Daoy (cell line): ENCODE measurements at places on chromosomes 7 and 10. TPM values are rescaled to one million over a fixed set of nuclear protein-coding genes. Genes with fewer than 3 reads are reported as not detected.
A peak's percentile ranks its signal among the peaks of the same experiment; 100 is the strongest.

DNA sequence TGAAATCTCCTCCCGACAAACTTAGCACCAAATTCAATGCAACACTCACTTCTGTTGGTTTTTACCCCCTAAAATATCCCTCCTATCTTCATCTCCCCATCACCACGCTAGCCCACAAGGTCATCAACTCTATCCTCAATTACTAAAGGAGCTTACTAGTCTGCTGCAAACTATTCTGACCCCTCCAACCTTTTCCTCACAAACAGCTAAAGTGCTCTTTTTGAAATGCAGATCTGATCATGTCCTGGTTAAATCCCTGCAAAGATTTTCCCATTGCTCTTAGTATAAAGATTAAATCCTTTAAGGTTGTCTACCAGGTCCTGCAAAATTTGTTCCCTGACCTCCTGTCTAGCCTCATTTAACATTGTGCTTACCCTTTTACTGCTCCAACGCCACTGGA lies 8.6 kb downstream of the SGCE start:
- no peak for DNase-seq

PTN gene
- 16.4 and 19.5 TPM in 2 replicates for total RNA-seq

GRCh38 chr7:121336579-121336978 lies 7.8 kb downstream of the WNT16 start:
- no peak for DNase-seq

MAGI2 gene
- 0.06 and 0.34 TPM in 2 replicates for total RNA-seq

DNA sequence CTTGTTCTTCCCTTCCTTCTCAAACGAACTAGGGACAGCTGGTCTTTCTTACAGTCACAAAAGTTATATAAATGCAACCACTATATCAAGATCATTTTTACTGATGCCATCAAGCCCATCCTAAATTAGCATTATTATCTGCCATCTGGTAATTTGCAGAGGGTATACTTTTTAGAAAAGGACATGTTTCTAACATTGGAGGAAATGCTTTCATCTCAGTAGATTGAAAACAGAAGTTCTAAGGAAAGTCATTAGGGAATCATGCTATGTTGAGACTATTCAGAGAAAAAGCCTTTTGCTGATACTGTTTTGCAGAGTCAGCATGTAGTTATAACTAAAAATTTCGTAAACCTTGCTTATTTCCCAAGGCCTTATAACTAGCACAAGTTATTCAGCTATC lies 146.7 kb downstream of the WNT2 start:
- DNase-seq = no peak

GRCh38 chr7:4818000-4818794 lies 42.8 kb downstream of the AP5Z1 start:
- no peak for DNase-seq

CDC14C gene
- total RNA-seq = not detected in 2 replicates

ELMO1 gene
- 7.0 and 25.3 TPM in 2 replicates for total RNA-seq

GRCh38 chr7:80637911-80638765 lies at the start of gene CD36:
Gene CD36, plus strand, starts transcription at chr7:80638642. Its CDS starts 8,099 bp downstream, at chr7:80646741.
- DNase-seq = no peak

DNA sequence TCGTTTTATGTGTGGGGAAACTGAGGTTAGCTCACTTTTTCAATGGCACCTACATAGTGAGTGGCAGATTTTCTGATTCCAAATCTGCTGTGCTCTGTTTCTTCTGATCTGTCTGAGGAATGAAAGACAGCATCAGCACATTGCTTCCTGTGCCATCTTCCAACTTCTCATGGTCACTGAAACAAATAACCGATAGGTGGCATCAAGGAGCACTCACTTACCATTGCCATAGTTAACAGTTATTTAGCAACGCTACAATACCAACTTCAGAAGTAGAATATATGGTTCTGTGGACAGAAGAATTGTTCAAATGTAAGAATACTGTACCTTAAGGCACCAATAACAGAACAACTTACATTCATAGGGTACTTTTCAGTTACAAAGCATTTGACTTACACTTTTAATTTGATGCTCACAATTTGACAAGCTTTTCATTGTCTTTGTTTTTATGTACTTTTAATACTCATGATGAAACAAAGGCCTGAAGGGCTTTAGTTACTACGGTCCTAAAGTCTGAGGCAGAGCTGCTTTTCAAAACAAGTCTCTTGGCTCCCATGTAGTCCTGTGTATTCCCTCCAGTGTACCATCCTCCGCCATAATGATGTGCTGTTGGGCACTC lies 228.9 kb upstream of the TCF7L2 start:
- peak; percentile 34 for DNase-seq

GRCh38 chr7:128108641-128109423 lies 77.6 kb upstream of the LRRC4 start:
- DNase-seq = no peak

PAPOLB gene
- total RNA-seq = not detected in 2 replicates

NEBL gene
- total RNA-seq = under 0.01 TPM in 1 of 2 replicates, not detected in the other

- DNase-seq = no peak
These were observed 47.7 kb downstream of the ZNF277 start for GRCh38 chr7:112254156-112254555.

- no peak for DNase-seq
These were observed 17.4 kb downstream of the AUTS2 start for GRCh38 chr7:69615685-69616084.

DNA sequence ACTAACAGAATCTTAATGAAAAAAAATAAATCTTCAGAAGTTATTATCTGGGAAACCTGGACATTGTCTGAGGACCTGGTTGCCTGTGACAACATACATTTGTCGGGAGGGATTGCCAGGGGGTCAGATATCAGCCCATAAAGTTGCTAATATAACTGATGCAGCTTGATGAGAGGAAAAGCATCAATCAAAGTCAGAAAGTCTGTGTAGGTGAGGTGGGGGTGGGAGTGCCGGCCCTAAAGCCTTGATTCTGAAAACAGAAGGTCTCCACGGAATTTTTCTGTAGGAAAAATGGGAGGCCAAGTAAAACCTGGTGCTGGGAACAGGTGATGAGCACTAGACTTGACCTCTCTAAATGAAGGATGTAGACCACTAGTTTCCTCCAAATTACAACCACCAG lies 281.8 kb downstream of the FGFR2 start:
- no peak for DNase-seq

- DNase-seq = peak; percentile 71
These were observed 5.4 kb upstream of the ZFYVE27 start for GRCh38 chr10:97731346-97732051.

SFTPA1 gene
- not detected in 2 replicates for total RNA-seq

GRCh38 chr7:157918326-157919080 lies 581.7 kb downstream of the DNAJB6 start:
- no peak for DNase-seq

DNA sequence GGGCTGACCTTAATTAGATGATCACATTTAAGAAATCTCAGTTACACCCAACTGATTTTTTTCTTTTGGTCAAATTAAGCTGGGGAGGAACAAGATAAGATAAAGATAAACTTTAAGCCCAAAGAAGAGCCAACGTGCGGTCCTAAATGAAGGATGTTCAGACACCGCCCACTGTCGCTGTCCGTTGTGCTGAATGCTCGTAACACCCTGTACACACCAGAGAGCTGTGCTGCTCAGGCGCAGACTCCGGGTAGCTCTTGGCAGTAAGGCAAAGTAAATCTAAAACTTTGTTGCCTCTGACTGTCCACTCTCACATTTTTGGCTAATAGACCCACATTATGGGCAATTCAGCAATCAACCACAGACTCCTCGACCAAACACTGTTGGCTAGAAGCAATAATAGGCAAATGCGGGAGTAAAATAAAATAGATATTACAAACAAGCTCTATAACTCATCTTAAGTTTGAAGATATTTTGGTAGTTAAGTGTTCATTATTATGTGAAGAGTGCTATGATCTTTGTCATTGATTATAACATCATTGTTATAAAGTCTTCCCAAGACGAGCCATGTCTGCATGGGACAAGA lies 57.1 kb downstream of the PLPP4 start:
- DNase-seq = peak; percentile 43

DNA sequence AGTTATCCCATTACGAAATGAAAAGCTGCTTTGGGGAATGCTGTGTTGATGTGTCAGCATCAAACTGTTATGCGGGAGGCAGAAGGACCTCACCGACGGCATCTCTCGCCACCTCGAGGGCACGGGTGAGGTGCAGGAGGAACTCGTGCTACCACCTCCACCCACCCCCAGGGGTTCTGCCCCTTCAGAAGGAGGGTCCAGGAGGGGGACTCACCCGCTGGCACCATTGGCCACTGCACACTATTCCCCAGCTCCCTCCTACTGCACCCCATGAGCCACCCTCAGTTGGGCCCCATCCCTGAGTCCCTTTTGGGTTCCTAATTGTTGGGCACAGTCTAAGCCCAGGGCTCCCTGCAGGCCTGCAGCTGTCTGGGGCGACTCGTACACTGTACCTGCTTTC lies 236.6 kb downstream of the PTPRN2 start:
- DNase-seq = no peak

C10orf88 gene
- total RNA-seq = 4.1 and 6.7 TPM in 2 replicates

GSTK1 gene
- 90.7 and 95.8 TPM in 2 replicates for total RNA-seq

DNA sequence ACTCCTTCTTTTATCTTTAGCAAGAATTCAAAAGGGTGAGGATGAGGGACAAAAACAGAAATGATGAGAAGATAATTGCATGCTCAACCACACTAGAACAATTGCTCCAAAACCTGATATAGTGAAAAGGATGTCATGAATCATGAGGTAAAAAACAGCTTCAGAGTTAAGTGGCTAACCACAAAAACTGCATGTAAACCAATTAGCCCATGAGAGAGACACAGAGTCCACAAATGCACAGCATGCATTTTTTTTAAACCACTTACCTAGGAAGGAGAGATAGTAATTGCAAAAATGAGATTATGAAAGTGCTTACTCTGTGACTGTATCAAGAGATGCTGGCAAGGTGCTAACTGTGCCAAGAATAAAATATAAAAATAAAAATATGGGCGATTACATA lies 132.9 kb downstream of the MBL2 start:
- peak; percentile 11 for DNase-seq

CHAT gene
- not detected in 2 replicates for total RNA-seq

- DNase-seq = no peak
These were observed 54.9 kb downstream of the SEMA3E start for GRCh38 chr7:83593921-83594475.

HMX2 gene
- total RNA-seq = 1.1 and 1.3 TPM in 2 replicates

DNA sequence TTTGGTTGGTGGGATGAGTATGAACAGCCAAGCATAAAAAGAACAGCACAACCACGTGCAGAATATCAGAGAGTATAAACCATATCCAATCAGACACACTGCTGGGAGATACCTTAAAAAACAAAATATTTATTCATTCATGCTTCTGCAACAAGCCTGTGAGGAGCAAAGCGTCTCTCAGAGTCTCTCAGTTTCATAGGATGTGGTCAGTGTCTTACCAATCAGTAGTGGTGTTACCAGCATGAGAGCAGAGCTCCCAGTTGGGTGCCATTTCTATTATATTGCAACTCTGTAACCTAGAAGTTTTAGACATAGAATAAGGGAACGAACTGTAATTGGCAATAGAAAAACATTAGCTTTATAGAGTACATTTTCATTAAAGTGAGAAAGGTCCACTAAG lies 445.9 kb upstream of the LRRN3 start:
- DNase-seq = no peak

GRCh38 chr7:23964715-23965114 lies 254.7 kb downstream of the STK31 start:
- no peak for DNase-seq

IGF2BP3 gene
- 277 and 349 TPM in 2 replicates for total RNA-seq

GRCh38 chr7:48971173-48971572 lies 46.8 kb downstream of the CDC14C start:
- DNase-seq = no peak

- DNase-seq = peak; percentile 2
These were observed 214.8 kb downstream of the DGKB start for GRCh38 chr7:14687777-14688176.

GRCh38 chr7:5704534-5704922 lies 76.9 kb downstream of the RNF216 start:
- DNase-seq = peak; percentile 80

DNA sequence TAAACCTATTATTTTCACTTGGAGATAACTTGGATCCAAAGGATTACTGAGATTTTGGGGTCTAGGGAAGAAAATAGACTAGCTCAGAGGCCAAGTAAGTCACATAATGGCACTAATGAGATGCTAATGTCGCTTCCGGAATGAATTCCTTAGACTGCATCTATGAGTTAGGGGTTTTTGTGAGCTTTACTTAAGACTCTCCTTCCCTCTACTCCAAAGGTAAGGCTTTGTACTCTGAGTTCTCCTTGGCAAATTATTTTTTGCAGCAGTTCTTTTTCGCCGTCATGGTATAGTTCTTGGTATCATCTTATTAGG lies 143.9 kb upstream of the KLF14 start:
- no peak for DNase-seq

DNA sequence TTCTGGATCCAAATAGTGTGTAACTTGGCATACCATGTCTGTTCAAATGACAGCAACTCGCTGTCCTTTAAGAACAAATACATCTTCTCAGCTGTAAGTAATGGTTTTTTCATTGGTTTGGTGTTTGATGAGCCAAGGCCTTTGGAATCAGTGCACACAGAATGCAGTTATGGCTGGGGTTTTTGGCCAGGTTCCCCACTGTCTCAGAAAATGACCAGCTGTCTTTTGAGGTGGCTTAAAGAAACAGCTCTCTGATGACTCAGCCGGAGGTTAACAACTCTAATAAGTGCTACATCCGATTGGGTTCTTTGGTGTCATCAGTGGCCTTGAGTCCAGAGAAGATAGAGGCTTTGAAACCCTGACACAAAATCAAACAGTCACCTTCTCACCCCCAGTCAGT lies 688.4 kb downstream of the REEP3 start:
- DNase-seq = no peak
